ENCODE measurements at places on chromosomes 16 and 17. TPM values are rescaled to one million over a fixed set of nuclear protein-coding genes. Genes with fewer than 3 reads are reported as not detected.

- no peaks in the 10 kb centered on the region for H3K27me3 ChIP-seq
- H3K36me3 ChIP-seq = peaks cover 3% of the 10 kb centered on the region
- H3K4me3 ChIP-seq = no peak overlapping the region
- H3K4me1 ChIP-seq = peaks cover 11% of the 10 kb centered on the region
- DNase-seq = peak; percentile 73
- no peak overlapping the region for H3K27ac ChIP-seq
Observed at GRCh38 chr17:75105126-75106080, 4.4 kb upstream of the ARMC7 start.

GRCh38 chr17:41009301-41009760 is 403 bp upstream of the KRTAP3-1 start:
- DNase-seq = no peak
- no peak overlapping the region for H3K27ac ChIP-seq
- H3K4me3 ChIP-seq = no peak overlapping the region

GRCh38 chr17:69175625-69176456 is 34.1 kb upstream of the ABCA6 start:
- H3K4me1 ChIP-seq = no peaks in the 10 kb centered on the region
- no peak overlapping the region for H3K4me3 ChIP-seq
- H3K36me3 ChIP-seq = no peaks in the 10 kb centered on the region
- DNase-seq = no peak
- H3K27ac ChIP-seq = no peak overlapping the region
- no peaks in the 10 kb centered on the region for H3K27me3 ChIP-seq

GRCh38 chr17:63185420-63185819 is 219.4 kb downstream of the TANC2 start:
- no peaks in the 10 kb centered on the region for H3K27me3 ChIP-seq
- H3K4me3 ChIP-seq = no peak overlapping the region
- H3K4me1 ChIP-seq = no peaks in the 10 kb centered on the region

DNA sequence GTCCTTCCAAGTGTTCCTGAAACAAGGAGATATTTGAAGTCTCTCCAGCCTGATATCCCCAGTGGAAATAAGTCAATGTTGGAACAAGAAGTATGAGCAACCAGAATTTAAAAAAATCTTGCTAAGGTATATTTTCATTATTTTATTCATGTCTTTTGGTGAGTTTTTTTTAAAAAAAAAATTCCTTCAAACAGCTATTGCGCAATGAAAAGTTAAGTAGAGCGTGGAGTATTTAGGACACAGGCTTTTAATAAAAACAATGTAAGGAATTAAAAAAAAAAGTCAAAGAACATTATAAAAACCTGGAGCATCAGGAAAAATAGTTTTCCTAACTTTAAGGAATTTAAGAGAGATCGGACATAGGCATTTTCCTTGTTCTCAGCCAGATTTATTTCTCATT is 940.4 kb downstream of the KCNJ2 start:
- no peak for DNase-seq
- no peaks in the 10 kb centered on the region for H3K27me3 ChIP-seq
- no peaks in the 10 kb centered on the region for H3K4me1 ChIP-seq
- no peaks in the 10 kb centered on the region for H3K36me3 ChIP-seq

CDRT15 gene
- total RNA-seq = not detected

KLHL11 gene
- total RNA-seq = 22.6 TPM

CPNE7 gene
- 56.0 TPM for total RNA-seq

Measured in activated CD4-positive, alpha-beta T cell treated with anti-CD3 and anti-CD28 coated beads, Interleukin-2, amount 10 ng/mL, durations not matched to agents 24 days and 14 days (primary cell).